Stimulated activated CD4-positive, alpha-beta T cell treated with anti-CD3 and anti-CD28 coated beads, Interleukin-1b, Interleukin-23, amount 100 ng/mL, for 1 hour (primary cell): ENCODE measurements at places on chromosomes 12 and 14.

- no peak for DNase-seq
Measured at GRCh38 chr12:132354982-132355680, 25.7 kb upstream of the GALNT9 start.

GRCh38 chr12:116370004-116370404 is 92.5 kb upstream of the MED13L start:
- DNase-seq = no peak

- DNase-seq = no peak
Measured at GRCh38 chr12:123717350-123717749, 5.2 kb downstream of the ATP6V0A2 start.

DNA sequence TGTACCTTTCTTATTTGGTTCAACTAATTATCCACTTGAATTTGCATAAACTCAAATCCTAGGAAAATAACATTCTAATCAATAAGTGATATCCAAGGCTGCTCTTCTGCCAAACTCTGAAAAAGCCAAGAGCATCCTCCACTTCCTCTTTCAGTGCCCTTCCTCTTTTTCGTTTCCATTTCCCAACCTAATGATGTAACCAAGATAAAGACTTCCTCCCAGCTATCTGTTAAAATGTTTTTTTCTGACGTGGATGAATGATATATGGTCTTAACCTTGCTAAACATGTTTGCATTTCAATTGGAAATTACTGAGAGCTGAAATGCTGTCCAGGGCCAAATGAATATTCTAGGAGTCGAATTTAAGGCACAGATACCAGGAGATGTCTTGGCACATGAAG is 459.5 kb upstream of the PDE3A start:
- no peak for DNase-seq

GRCh38 chr14:50741567-50741966 is 73.5 kb upstream of the SAV1 start:
- no peak for DNase-seq

DNA sequence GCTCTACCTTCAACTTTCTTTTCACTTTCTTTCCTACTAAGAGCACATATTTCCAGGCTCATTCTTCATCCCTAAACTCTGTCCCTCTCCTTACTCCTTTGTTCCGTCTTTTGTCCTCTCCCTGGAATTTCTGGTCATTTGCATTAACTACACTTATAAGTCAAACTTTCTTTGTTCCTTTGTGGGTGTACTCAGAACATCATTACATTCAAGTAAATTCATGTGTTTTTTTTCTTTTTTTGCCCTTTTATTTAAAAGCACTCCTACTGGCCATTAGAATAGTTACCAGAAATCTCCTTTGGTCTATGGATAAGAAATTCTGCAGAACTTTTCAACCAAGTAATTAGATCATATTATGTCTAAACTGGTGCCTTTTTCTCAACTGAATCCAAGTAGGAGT is 802.6 kb downstream of the DIO2 start:
- DNase-seq = no peak

GRCh38 chr14:89773644-89774316 is 180.8 kb downstream of the EFCAB11 start:
- peak; percentile 25 for DNase-seq

DNA sequence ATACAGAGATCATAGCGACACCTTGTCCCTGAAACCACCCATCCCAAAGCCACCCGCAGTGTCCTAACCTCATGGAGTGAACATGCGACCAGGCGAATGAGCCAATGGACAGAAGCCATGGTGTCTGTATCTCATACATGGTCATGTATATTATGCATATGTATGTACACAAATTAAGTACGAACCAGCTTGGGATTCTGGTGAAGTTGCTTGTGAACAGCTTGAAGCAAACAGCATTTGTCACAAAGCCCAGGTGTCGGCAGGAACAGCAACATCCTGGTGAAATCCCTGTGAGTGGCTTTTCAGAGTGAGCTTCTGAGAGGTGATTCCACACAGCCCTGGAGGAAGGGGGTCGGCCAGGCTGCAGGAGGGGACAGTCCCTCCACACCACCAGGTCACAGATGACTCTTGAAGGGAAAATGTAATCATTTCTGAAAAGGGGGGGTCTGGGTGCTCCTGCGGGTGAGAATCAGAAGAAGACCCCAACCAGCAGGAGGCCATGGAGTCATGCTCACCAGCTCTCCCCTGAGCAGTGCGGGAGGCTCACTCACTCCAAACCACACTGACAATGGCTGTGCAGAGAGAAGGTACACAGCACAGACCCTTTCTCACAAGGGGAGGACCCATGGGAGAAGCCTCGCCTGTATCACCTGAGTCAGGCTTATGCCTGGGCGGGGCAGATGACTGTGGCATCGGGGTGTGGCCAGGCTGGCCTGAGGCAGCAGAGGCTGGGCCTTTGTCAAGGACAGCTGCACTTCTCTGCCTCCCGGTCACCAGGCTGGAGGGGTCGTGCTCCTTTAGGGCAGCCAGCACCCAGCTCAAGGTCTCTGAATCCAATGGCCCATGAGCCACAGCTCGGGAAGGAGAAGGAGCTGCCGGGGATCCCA is 14.3 kb downstream of the CHGA start:
- no peak for DNase-seq

GRCh38 chr12:98513379-98514322 is 1.7 kb upstream of the TMPO start:
- no peak for DNase-seq

DNA sequence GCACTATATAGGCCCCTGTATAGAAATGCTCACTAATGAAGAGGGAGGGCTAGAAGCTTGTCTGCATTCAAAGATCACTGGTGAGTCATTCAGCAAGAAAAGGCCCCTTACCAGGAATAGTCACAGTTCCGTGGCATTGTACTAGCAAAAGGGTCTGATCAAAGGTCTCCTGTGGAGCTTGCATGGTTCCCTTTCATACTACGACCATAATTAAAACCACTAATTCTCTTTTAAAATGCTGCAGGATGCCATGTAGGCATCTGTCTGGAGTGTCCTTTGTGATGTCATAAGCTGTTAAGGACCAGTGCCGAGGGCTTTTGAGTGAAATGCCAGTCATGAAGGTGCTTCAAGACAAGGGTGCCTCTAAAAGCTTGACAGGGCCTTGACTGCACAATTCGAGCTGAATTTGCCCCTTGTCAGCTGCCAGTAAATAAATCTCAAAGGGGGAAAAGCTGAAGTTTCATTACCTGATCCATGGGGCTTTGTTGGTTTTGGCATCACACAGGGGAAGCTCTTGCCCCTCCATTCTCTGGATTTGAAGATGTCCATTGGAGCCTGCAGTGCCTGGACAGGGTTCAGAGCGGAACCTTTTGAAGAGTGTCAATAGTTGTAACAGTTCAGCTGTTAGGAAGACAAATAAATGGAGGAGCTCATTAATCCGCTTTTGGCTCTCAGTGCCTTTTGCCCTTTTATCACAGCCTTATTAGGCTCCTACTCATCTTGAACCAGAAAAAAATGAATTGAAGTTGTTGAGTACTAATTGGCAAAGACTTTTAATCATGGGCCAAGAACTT is 69.1 kb downstream of the TMEM260 start:
- no peak for DNase-seq
